Fibroblast of gingiva (primary cell): ENCODE measurements at places on chromosomes 2 and 18.

DNA sequence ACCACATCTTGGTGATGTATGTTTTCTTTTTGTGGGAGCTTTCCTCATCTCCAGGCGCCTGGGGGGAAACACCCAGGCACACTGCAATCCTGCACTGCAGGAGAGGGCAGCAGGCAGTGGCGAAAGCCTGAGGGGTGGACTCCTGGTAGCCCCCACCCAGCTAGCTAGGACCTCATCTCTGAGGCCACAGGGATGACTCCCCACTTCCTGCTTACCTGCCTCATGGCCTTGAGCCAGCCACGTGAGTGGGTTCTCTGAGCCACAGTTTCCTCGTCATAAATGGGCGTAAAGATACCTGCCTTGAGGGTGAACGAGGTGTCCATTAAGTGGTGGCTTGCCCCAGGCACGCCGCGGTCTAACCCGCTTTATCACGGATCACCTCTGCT lies 19.1 kb downstream of the TRAF3IP1 start:
- DNase-seq, result no peak

DNA sequence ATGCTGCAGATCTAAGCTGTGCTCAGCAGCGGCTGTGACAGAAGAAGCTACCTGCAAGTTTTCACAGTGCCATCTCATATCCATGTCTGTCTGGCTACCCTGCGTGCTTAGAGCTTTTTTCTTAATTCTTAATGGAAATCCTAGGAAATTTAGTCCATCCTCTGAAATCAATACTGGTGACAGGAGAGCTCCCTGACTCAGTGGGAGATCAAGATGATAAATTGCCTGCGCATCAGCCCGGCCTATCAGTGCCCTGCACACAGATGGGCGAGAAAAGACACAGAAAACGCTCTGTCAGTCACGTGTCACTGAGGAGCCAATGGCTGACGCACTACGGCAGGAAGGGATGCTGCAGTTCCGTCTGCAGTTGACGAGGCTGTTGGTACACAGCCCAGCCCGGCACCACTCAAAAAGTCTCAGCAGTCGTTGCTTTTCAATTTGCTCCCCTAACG lies 819.6 kb upstream of the FSHR start:
- DNase-seq, result no peak

- DNase-seq, result no peak
These were observed 824.2 kb upstream of the FAM98A start for GRCh38 chr2:34423301-34423700.

DNA sequence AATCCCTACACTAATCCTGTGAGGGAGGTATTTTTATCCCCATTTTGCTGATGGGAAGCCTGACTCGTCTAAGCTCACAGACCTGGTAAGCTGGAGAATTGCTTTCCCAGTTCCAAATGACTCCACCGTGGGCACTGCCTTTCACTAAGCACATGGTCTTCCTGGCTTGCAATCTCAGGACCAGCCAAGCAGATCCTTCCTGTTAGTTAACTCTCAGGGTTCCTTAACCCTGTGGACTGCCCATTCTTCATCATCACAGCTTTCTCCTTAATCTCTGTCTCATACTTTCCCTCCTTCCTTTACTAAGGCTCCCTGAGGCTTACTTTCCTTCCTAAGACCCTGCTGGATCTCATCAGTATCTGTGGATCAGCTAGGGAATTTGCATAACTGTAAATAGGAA lies 122.2 kb upstream of the ZEB2 start:
- DNase-seq, result no peak

DNA sequence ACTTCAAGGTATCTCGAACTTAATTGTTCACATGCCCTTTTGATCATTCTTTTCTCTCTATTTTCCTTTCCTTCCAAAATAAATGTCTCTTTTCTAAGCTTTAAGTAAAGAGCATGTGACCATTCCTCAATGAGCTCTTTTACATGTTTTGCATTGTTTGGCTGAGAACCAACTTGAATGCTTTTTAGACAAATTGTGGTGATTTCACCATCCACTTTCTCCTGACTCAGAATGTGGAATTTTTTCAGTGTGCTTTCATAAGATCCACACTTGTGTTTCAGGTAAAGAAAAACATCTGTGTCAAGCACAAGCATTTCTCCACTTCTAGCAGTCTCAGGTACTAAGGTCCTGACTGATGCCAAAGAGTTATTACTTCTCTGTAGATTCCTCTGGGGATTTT lies 10.7 kb downstream of the RBM43 start:
- peak; percentile 83 for DNase-seq

- peak; percentile 6 for DNase-seq
These were observed 39.0 kb downstream of the EN1 start for GRCh38 chr2:118808429-118808809.
